Mesenteric fat pad (tissue), 1 donor: ENCODE measurements at places on chromosomes 12 and 14.
A peak's percentile ranks its signal among the peaks of the same experiment; 100 is the strongest.

GRCh38 chr12:90909069-90909770 lies 45.8 kb downstream of the CCER1 start:
- no peak for DNase-seq

GRCh38 chr14:23514644-23514957 lies 37.0 kb downstream of the ZFHX2 start:
- no peak for DNase-seq

GRCh38 chr14:94458558-94459205 lies 6.1 kb upstream of the SERPINA11 start:
- no peak for DNase-seq

GRCh38 chr14:92650581-92651105 lies 97.8 kb downstream of the LGMN start:
- no peak for DNase-seq

DNA sequence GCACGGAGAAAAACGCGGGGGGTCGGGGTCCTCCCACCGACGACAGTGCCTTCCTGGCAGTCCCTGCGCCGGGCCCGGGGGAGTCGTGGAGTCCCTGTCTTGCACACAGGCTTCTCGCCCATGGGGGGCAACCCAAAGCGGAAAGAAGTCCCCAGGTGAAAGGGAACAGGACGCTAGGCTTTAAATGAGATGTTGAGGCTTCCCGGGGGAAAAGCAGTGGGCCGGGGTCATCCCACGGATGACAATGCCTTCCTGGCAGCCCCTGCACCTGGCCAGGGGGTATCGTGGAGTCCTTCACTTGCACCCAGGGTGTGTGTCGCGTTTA lies 162.9 kb upstream of the ALG10B start:
- peak; percentile 37 for DNase-seq

GRCh38 chr14:100788517-100788916 lies 37.4 kb upstream of the MEG3 start:
- DNase-seq = no peak

DNA sequence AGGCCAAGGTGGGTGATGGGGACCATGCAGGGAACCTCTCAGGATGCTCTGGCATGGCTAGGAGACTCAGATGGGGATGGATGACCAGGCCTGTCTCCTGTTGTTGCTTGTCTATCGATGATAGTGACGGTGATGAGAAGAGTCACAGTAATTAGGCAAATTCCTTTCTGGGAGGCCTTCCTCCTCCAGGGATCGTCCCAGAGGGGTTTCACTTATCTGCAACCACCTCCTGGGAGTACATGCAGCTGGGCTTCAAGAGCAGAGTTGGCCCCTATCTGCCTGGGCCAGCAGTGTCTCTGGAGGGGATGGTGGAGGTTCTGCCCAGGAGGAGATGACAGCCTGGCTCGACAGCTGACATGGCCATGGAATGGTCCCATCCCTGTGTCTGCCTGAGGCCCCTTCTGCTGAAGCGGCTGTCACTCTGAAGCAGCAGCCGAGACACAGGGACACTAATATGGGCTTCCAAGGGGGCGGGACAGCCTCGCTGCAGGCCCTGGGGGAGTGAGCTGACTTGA lies 27.5 kb upstream of the OAS1 start:
- no peak for DNase-seq

- DNase-seq = no peak
These were observed 604 bp downstream of the GLIPR1 start for GRCh38 chr12:75481013-75481705.

GRCh38 chr12:66693901-66694513 lies 15.1 kb upstream of the GRIP1 start:
- DNase-seq = no peak

DNA sequence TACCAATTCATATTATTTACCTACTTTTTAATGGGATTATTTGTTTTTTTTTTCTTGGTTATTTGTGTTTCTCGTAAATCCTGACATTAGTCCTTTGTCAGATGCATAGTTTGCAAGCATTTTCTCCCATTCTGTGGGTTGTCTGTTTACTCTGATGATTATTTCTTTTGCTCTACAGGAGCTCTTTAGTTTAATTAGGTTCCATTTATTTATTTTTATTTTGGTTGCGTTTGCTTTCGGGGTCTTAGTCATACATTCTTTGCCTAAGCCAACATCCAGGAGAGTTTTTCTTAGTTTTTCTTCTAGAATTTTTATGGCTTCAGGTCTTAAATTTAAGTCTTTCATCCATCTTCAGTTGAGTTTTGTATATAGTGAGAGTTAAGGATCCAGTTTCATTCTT lies 289.9 kb downstream of the AKAP6 start:
- DNase-seq = no peak

DNA sequence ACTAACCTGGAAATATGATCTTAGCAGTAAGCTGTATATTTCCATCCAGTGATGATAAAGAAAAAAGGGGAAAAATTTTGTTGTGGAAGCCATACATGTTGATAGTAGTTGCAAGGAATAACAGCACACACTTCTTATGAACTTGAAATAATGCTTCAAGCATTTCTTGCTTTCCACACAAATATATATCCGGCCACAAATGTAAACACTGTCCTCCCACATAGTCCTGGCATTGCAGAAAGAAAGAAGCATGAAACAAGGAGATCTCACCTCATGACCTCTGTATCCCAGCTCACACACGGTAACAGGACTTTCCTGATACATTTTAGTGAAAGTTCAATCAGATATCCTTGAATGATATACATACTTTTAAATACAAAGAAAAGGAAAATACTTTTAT lies 56.0 kb downstream of the LLPH start:
- no peak for DNase-seq

DNA sequence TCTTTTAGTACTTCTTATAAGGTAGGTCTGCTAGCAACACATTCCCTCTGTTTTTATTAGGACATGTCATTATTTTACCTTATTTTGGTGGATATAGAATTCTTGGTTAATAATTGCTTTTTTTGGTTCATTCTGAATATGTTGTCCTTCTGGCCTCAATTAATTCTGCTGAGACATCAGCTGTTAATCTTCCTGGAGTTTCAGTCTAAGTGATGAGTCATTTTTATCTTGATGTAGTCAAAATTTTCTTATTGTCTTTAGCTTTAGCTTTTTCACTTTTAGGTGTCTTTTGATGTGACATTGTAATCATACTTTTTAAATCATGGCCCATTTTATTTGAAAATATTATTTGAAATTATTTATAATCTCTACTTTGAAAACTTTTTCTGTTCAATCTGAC lies 104.9 kb upstream of the PMCH start:
- DNase-seq = no peak

- no peak for DNase-seq
These were observed 124.4 kb upstream of the PRMT8 start for GRCh38 chr12:3366451-3367110.

GRCh38 chr12:15037091-15037687 lies 64.3 kb downstream of the PDE6H start:
- no peak for DNase-seq

DNA sequence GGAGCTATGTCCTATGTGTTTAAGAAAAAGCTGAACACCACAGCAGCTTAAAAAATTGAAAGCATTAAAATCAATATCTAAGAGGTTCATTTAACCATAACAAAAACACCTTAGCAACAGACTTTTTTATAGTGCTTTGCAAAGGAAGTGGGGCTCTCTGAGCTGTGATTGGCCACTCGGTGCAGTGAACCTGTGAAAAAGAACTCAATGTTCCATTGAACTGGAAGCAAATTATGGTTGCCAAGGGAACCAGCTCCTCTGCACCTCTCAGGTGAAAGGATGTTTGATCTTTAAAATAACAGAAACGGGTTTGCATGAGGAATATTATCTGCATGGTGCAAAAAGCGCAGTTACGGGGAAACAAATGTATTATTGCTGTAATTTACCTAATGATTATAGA lies 149.4 kb downstream of the SNAPC1 start:
- DNase-seq = no peak

- DNase-seq = peak; percentile 79
These were observed 38.8 kb downstream of the CACNA2D4 start for GRCh38 chr12:1879633-1880032.

GRCh38 chr12:61490526-61491498 lies 769.4 kb upstream of the USP15 start:
- no peak for DNase-seq

DNA sequence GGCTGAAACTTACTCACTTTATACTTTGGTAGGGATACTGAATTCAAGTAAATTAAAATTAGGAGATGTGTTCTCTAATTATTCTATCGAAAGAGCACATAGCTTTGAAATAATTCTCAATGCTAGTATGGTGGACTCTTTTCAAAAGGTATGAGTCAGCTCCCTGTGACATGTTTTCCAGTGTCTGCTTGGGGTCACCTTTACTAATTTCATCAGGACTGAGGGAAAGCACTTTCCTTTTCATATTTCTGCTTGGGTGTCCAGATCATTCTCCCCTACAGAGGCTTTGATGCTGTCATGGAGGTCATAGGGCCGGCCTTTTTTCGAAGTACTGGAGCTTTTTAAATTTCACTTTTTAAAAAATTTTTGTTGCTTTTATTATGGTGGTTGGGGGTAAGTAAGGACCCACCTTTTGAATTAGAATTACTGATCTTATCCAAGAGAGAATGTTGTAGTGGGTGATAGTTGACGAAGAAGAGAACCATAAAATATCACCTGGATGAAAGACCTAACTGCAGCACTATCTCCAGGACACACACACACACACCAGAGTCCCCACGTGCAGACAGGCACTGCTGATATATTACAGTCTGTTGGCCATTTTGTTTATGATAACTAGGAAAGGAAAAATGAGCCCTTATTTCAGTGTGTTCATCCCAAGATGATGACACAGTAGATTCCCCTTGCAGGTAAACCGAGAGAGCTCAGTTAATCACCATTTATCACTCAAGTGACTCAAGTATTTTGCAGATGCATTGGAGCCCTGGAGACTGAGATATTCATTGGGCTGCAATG lies 558.6 kb downstream of the DIO2 start:
- no peak for DNase-seq

- no peak for DNase-seq
These were observed 21.9 kb downstream of the SLCO1C1 start for GRCh38 chr12:20716985-20717384.

GRCh38 chr14:22627506-22628263 lies 16.5 kb downstream of the OR6J1 start:
- no peak for DNase-seq

- DNase-seq = no peak
These were observed 5.3 kb downstream of the OASL start for GRCh38 chr12:121033625-121034349.

GRCh38 chr12:59010941-59011340 lies 90.6 kb upstream of the LRIG3 start:
- no peak for DNase-seq

DNA sequence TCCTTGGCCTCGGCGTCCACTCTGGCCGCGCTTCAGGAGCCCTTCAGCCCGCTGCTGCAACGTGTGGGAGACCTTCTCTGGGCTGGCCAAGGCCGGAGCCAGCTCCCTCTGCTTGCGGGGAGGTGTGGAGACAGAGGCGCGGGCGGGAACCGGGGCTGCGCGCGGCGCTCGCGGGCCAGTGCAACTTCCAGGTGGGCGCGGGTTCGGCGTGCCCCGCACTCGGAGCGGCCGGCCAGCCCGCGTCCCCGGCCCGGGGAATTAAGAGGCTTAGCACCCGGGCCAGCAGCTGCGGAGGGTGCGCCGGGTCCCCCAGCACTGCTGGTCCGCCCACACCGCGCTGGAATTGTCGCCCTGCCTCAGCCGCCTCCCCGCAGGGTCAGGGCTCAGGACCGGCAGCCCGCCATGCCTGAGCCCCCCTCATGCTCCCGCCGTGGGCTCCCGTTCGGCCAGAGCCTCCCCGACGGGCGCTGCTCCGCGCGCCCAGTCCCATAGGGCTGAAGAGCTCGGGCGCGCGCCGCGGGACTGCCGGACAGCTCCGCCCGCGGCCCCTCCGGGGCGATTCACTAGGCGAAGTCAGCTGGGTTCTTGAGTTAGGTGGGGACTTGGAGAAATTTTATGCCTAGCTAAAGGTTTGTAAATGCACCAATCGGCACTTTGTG lies 673.9 kb downstream of the SLC16A7 start:
- no peak for DNase-seq

- no peak for DNase-seq
These were observed 21.9 kb upstream of the ZFP36L1 start for GRCh38 chr14:68814539-68815297.

- no peak for DNase-seq
These were observed 115.7 kb downstream of the DIO2 start for GRCh38 chr14:80095623-80096022.

DNA sequence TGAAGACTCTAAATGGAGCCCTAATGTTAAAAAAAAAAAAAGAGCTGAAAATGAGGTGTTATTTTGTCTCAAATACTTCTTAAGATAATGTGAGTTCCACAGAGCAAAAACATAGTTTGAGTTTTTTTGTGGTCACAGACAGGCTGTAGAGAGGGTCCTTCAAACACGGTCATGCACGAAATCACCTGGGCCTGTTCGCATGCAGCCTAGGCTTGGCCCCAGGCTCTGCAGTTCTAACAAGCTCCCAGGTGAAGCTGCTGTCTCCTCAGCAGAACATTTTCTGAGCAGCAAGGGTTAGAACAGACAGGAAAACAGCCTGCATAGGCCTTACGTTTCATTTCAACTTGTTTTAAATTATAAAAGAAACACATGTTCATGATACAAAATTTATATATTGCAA lies 65.4 kb upstream of the TBPL2 start:
- DNase-seq = no peak

- no peak for DNase-seq
These were observed 85.6 kb downstream of the SYNE2 start for GRCh38 chr14:63938198-63939005.

DNA sequence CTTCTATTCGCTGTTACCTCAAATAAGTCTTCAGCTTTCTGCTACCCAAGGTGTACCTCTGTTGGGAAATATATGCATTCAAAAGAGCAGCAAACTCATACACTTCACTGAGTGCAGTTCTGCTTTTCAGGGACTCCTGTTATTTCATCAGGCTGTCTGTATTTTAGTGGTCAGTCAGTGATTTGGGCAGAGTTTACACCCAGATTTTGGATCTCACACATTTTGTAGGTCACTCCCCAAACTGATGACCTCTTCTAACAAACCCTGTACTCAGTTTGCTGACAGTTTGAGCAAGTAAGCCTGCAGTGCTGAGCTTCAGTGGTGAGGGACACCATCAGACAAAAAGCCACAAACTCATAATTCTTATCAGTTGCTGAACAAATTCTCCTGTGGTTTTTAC lies 8.2 kb upstream of the WASHC4 start:
- no peak for DNase-seq

- DNase-seq = no peak
These were observed 311.1 kb downstream of the SLC6A15 start for GRCh38 chr12:84601483-84601882.

DNA sequence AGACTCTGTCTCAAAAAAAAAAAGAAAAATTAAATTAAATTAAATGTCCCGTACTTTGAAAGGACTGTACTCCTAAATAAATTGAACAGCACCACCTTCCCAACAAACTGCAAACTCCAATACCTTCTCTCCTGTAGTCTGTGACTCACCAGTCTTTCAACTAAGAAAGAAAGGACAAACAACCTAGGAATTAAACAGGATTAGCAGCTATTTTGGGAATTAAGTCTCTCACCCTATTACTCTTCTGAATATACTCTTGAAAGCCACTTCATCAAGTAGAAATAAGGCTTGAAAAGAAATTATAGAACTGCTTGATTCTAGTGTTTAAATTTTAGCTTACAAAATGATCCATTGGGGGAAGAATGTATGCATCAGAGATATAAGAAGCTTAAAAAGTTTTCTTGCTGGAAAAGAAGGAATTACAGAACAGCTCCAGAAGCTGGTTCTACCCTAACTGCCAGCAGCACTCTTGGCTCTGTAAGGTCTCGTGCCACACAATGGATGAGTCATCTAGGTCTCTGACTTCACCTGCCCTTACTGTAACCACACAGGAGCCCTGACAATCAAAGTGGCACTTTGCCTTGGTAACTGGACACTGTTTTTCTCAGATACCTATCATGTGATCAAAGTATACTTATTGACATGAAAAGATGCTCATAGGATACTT lies 57.0 kb upstream of the CERS5 start:
- DNase-seq = no peak
